ENCODE measurements at places on chromosomes 1 and 21.
A peak's percentile ranks its signal among the peaks of the same experiment; 100 is the strongest.

- DNase-seq: no peak
Measured at GRCh38 chr21:36893581-36893980, 72.9 kb downstream of the HLCS start.

GRCh38 chr1:107559881-107560280 is 405.1 kb downstream of the VAV3 start:
- no peak for DNase-seq

DNA sequence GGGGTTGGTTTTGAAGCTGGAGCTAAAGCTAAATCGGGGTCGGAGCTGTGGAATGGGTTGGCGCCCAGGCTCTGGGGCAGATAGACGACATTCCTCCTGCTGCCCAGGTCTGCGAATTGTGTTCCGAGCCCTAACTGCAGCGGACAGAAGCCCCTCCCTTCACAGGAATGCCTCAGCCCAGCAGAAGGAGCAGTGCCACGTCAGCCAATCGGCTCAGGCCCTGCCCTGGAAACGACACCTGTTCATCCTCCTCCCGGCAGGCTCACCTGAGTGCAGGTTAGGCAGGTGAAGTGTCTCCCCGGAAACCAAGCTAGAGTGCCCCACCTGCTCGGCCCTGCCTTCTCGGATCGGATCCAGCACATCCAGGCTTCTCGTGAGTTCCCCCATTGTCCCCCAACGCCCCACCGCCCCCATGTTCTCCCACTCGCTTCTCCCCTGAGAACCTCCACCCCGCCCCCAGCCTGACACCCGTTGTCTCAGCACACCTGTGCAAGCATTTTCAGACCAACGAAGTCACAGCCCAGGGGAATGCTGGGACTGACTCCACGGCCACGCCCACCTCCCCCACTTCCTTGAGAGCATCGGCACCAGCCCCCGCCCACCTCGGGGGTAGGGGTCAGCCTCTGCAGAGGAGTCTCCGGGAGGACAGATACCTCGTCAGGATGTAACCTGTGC is 775 bp downstream of the TMEM125 start:
- DNase-seq: no peak

DNA sequence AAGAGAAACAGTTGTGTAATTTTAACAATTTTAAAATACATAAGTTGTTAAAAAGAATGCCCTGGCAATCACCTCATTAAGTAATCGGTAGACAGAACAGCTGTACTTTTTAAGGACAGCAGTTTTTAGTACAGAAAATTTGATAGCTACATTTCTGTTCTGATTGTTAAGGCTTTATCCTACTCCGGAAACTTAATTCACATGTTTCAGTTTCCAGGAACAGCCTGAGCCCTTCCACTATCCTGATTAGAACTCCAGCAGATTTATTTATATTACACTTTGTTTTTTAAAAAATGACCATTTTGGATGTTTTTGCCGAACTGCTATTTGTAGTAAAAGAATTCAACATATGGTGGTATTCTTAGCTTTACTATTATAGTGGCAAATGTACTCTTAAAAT is 8.7 kb downstream of the PRRC2C start:
- no peak for DNase-seq

DNA sequence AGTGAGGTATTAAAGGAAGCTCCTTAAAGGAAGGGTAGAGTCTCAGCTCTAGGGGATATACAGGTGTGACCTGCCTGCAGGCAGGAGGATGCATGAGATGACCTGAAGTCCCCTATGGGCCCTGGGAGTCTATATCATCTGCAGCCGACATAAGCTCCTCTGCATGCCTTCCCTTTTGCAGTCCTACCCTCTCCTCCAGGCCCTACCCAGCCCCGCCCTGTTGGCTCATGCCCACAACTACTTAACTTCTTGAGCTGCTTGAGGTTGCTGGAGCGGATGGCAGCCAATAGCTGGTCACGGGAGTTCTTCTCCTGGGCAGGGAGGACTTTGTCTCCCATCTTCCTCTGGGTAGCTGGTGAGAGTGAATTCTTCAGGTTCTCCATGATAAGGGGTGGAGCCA is 10.3 kb downstream of the SHISA4 start:
- no peak for DNase-seq

DNA sequence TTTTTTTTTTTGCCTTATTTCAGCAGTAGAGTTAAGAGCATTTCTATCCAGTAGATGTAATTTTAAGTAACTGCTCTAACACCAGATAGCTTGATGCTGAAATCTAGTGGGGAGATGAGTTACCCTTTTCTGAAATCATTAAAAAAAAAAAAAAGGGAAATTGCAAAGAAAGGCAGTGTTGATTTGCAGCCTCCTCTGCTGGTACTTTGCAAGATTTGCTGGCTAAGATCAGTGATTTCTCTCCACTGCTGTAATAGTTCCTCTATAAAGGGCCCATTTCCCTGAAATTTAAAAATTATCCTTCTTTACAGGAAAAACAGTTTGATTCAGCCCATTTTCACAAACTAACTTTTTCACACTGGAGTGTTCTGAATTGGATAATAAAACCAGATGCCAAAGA is 120.6 kb downstream of the PTBP2 start:
- DNase-seq: no peak

DNA sequence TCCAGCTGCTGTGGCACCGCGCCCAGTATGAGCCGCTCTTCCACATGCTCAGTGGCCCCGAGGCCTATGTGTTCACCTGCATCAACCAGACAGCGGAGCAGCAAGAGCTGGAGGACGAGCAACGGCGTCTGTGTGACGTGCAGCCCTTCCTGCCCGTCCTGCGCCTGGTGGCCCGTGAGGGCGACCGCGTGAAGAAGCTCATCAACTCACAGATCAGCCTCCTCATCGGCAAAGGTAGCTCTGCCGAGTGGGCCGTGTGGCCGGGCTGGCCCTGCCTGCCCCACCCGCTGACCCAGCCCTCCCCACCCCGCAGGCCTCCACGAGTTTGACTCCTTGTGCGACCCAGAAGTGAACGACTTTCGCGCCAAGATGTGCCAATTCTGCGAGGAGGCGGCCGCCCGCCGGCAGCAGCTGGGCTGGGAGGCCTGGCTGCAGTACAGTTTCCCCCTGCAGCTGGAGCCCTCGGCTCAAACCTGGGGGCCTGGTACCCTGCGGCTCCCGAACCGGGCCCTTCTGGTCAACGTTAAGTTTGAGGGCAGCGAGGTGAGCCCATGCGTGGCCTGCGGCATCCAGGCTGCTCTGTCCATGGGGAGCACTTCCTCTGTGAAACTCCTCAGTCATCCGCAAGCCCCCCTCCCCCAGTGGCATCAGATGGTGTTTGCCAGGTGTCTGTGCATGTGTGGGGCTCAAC is 64.2 kb downstream of the PIK3CD start:
- no peak for DNase-seq

DNA sequence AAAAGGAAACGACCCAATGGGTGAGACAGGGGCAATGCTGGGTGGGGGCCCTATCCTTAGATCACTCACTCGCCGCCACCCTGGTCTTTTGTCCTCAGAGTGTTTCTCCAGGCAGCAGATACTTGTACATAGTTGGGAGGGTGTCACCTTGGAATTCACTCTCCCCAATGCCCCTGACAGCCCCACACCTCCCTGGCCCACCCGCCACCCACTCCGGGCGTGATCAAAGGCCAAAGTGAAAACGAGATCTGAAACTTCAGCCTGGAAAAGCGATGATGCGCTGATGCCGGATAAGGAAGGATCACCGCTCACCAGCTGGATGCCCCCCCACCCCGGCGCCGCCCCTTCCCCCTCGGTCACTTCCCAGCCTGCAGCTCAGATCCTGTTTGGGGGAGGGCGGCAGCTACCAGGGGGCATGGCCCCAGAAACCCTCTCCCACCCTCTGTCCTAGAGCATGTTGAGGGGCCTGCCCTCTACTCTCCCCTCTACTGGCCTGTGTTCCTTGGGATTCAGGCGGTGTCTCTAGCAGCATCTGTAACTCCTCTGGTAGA is 33.6 kb upstream of the CASZ1 start:
- DNase-seq: no peak

DNA sequence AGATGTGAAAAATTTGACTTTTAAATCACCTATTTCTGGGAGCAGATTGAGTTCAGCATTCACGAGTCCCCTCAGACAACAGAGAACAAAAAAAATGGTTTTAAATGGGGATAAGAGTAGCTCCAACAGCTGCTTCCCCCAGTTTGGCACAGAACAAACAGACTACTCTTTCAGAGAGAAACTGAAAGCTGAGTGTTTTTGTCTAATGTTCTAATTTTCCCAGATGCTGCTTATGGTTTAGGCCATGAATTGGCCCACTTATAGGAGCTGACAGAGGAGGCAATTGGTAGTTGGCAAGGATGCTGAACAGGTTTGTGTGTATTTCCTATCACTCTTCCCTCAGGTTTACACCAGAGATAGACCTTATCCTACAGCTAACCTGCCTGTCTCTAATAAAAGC is 1637.4 kb upstream of the PRMT6 start:
- no peak for DNase-seq

DNA sequence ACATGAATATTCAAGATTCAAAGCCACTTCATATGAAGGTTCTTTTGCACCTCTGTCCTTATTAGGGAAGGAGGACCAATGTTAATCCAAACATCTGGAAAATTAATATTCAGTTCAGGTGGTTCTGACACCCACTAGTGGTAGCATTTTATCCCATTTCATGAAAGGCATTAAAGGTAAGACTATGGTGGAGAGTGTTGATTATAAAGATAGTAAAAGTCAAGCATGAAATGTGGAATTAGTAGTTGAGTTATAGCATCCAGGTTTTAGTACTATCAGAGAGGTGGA is 17.5 kb upstream of the YTHDF2 start:
- DNase-seq: no peak

GRCh38 chr21:33644383-33645074 is 2.2 kb downstream of the ITSN1 start:
- no peak for DNase-seq

DNA sequence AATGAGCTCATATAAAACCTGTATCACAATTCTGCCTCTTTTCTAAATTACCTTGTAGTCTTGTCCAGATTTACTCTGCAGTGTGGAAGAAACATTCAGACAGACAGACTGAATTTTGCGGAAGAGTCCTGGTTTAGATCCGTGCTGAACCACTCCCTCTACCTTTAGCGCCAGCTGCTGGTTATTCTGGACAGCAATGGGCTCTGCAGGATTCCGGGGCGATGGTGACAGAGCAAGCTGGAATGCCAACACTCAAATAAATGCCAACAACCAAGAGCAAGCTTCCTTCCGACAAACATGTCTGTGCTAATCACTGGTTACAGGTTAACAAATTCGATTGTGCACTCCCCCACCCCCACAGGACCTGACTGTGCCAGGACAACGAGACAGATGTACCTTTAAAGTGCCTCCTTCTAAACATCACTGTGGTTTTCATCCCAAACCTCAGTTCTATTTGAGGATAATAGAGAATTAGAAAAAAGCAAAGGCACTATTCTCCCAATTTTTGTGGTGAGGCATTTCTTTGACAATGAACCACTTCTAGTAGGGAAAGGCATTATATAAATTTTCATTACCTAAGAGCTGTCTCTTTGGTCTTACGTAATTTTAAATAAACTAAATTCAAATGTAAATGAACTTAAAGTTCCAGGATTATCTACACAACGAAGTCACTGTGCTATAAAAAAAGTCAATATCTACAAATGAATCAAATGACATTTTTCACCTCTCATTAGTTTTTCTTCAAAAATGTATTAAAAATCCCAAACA is 90.4 kb downstream of the INTS7 start:
- DNase-seq: peak; percentile 38

DNA sequence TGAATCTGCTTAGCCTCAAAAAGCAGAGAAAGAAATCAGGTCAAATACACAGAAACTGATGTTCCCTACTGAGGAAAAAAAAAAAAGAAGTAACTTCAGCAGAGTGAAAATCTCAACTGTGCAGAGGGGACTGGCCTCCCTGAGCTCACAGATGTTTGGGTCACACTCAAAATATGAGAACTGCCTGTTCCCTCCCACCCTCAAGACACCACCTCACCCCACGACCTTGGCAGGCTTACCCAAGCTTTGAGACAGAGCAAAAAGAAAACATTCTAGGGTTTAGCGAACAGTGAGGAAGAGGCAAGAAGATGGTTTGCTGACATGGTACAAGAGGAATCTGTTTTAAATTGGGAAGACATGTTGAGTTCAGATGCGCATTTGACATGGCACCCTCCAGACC is 48.8 kb downstream of the NID1 start:
- peak; percentile 83 for DNase-seq

All from lower leg skin (tissue), 4 donors.